Fibroblast of skin of right quadriceps (primary cell): ENCODE measurements at places on chromosomes 16 and 17.

GRCh38 chr16:88877564-88878289 lies 11.3 kb upstream of the PABPN1L start:
- DNase-seq: no peak

- DNase-seq: no peak
These were observed 67.0 kb downstream of the RAP1GAP2 start for GRCh38 chr17:2863204-2863603.

GRCh38 chr16:11668623-11669379 lies 546 bp downstream of the SNN start:
- DNase-seq: no peak

- no peak for DNase-seq
These were observed 276.7 kb downstream of the C16orf95 start for GRCh38 chr16:87040169-87041117.

DNA sequence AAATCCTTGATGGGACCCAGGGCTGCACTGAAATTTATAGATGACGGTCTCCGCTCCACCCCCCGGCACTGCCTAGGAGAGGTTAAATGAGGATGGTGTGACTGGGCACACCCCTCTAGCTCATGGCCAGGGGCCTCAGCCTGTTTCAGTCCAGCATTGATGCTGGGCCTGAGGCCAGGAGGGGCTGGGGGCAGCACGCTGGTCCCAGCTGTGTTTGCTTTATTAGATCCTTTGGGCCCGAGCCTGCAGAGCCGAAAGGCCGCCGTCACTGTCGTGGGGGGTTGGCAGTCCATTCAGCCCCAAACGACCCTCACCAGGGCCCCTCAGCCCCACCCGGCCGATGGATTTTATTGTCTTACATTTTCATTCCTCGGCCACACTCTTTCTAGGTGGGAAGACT lies 10.8 kb upstream of the DOK4 start:
- DNase-seq: no peak

DNA sequence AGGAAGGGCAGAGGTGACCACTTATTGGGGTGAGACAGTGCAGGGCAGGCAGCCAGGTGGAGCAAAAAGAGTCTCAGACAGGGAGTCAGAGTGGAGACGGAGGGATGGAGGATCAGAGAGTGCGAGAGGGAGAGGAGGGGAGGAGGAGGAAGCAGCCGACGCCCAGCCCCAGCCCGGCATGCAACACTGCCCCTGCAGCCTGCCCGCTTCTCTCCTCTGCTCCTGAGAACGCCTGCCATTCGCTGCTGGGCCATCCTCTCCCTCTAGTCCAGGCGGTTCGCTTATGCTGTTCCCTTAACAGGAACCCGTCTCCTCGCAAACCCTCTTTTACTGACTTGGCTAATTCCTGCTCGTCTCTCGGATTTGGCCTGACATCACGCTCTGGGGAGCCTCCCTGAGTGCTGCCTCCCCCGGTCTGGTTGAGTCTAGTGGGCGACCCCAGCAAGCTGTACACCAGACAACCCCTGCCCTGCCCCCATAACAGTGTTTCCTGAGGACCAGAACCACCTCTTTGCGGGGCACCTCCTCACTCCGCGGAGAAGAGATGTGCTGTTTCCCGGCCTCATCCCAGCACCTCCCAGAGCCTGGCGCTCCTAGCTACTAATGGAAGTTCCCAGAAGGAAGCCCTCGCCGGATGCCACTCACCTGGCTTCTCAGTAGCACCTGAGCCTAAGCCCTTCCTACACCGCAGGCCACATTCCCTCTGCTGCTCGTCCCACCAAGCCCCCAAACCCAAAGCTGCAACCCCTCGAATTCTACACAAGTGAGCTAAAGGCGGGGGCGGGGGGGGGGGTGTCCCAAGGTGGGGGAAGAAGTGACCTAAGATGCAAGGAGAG lies 61.2 kb upstream of the CCL1 start:
- DNase-seq: no peak

GRCh38 chr17:71628306-71628705 lies 492.5 kb upstream of the SOX9 start:
- no peak for DNase-seq

DNA sequence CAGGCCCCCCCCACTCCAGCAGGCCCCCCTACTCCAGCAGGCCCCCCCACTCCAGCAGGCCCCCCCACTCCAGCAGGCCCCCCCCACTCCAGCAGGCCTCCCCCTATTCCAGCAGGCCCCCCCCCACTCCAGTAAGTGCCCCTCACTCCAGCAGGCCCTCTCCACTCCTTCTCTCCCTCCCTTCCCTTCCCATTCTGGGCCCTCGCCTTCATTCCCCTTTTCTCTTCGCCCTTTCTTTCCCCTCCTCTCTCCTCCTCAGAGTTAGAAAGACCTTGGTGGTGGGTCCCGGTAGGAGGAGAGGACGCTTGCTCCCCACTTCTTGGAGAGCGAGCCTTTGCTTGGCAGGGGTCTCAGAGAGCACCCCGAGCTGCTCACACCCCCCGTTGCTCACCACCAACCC lies 177.0 kb upstream of the TNRC6C start:
- DNase-seq: no peak

GRCh38 chr16:29784901-29785500 lies 5.5 kb upstream of the KIF22 start:
- DNase-seq: peak; percentile 58

GRCh38 chr17:61179380-61179806 lies 220.2 kb upstream of the TBX2 start:
- no peak for DNase-seq

DNA sequence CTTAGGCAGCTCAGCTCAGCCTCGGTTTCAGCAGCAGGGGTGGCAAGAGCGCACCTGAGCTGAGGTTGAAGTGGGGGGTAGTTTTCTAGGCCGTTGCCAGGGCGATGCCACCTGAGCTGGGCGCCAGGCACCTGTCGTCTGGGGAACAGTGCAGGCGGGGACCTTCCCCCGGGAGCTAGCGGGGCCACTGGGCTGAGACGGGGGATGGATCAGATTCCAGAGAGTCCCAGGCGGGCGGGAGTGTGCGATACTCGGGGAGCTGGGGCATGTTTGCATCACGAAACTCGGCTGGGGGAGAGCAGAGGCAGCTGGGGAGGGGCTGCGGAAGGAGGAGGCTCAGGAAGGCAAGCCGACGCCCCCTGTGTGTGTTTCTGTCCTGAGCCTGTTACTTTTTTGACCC lies 477 bp upstream of the CLDN9 start:
- no peak for DNase-seq

DNA sequence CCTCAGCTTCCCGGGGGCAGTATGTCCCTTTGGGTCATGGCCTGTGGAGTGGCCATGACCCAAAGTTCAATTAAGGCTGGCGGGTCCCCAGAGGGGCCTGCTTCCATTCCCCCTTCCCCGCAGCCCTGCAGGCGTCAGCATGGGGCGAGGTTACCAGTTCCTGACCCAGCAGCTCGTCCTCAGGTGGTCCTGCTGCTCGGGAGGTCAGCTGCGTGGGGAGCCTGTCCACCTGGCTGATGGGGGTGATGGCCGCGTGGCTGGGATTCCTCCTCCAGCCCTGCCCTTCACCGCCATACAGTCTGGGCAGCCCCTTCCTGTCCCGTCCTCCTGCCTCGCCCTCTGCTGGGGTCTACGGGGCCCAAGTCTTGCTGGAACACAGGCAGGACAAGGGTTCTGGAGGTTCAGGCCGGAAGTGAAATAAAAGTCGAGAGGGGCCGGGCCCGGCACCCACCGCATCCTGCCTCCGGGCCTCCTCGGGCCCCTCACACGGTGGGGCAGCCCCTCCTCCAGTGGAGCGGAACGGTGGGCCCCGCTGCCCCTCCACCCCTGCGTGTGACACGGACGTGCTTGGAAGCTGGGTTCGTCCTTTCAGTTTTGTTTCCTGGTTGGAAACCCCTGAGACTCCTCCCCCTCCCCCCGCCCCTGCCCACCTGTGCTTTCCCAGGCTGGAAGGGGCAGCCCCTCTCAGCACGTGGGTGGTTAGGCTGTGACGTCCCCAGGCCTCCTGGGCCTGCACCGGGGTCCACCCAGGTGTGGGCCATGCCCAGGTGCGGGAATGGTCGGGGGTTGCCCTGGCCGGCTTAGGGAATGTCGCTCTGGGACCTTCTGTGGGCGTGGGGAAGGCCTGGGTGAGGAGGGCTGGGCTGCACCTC lies 6.8 kb downstream of the UBALD2 start:
- no peak for DNase-seq

DNA sequence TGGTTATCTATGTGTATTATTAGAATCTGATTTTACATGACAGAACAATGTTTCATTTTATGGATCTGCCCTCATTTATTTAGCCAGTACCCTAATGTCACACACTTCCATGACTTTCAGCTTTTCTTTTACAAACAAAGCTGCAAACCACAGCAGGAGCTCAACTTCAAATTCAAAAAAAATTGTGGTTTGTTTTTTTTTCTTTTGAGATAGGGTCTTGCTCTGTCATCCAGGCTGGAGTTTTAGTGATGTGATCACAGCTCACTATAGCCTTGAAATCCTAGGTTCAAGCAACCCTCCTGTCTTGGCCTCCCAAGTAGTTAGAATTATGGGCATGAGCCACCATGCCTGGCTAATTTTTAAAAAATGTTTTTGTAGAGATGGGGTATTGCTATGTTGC lies 8.2 kb upstream of the MPRIP start:
- no peak for DNase-seq

GRCh38 chr17:67063141-67063540 lies 18.8 kb downstream of the CACNG1 start:
- DNase-seq: no peak

DNA sequence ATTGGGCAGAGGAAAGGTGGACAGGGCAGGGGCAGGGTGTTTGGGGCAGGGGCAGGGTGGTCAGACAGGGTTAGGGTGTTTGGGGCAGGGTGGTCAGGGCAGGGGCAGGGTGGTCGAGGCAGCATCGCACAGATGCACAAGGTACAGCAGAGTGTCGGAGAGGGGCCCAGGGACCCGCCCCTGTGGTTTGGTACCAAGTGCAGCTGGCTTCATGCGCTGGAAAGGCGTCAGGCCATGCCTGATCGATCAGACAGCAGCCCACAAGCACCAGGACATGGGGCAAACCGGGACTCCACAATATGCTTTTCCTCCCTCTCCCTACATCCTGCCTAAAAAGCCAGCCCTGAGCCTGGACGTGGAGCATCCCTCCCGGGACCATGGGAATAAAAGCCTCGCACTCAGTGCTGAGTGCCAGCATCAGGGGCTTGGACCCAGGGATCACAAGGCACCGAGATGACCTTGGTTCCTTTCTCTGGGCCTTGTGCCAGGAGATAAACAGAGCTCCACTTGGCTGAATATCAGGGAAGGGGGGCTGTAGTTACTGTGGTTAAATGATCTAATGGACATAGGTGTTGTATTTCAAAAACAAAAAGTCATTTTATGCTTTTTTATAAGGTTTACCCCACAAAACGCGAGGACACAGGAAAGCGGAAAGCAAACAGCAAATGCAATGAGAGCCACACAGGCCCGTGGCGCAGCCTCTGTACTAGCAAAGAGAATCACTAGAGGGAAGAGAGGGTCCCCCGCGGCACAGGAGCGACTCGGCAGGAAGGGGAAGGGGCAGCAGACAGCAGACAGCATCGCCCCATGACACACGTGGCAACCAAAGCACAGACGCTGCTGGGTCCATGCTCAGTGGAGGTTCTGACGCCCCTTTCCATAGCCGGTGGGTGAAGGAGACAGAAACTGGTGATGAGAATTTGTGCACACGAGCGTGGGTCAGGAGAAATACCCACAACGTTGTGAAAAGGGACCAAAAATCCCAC lies 5.3 kb upstream of the HEXD start:
- DNase-seq: no peak

DNA sequence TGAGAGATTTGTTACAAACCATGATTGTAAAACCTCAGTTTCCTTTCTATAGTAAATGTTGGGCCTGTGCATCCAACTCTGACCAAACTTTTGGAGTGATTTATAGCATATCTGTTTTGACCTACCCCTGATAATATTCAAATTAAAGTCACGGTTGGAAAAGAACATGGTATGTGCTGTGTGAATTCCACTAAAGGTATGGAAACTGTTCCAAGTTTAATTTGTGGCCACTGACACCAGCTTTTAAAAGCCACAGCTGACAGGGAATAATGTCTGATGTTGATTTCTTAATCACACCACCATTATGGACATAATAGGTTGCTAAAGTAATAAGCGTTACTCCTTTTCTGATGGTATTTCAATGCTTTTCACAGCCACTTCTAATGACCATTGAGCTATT lies 1215.9 kb downstream of the CDH8 start:
- DNase-seq: peak; percentile 43

- DNase-seq: no peak
These were observed 8.3 kb downstream of the UBALD1 start for GRCh38 chr16:4606354-4606753.

GRCh38 chr17:78842881-78843565 lies 2.4 kb upstream of the USP36 start:
- DNase-seq: no peak

DNA sequence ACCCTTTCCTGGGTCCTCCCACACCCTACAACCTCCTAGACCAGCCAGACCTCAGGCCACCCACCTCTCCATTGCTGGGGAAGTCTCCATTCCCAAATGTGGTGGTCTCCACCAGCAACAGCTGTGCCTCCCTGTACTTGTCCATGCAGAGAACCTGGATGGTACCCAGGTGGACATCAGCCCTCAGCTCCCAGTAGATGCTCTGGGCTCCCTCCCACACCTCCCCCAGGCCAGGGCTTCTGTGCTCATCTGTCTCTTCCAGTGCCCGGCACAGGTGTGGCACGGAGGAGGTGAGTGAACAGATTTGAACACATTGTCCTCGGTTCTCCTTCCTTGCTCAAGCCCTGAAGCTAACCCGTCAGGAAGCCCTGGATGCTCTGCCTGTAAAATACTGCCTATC lies 34.6 kb downstream of the LGALS9 start:
- DNase-seq: no peak

GRCh38 chr17:44827863-44828262 lies 2.2 kb downstream of the GJC1 start:
- DNase-seq: peak; percentile 37

- no peak for DNase-seq
These were observed 1.3 kb downstream of the MAPK8IP3 start for GRCh38 chr16:1707193-1707790.
